ENCODE measurements at places on chromosomes 13 and 19. TPM values are rescaled to one million over a fixed set of nuclear protein-coding genes. Genes with fewer than 3 reads are reported as not detected.

The DIRAS1 gene
- 47.1 TPM for total RNA-seq

The C19orf25 gene
- total RNA-seq = 29.2 TPM

The COL4A1 gene
- total RNA-seq = 14.6 TPM

The ZNF625 gene
- total RNA-seq = 25.1 TPM

The ZNF626 gene
- 24.2 TPM for total RNA-seq

The SPRED3 gene
- total RNA-seq = 8.7 TPM

The COLGALT1 gene
- total RNA-seq = 74.5 TPM

The PEG3 gene
- 11.6 TPM for total RNA-seq

The PEAK3 gene
- total RNA-seq = not detected

The ZNF556 gene
- not detected for total RNA-seq

The LILRB5 gene
- total RNA-seq = 0.17 TPM

The AXL gene
- total RNA-seq = not detected

The TMPRSS9 gene
- 0.29 TPM for total RNA-seq

The SMIM7 gene
- total RNA-seq = 81.0 TPM

The RASGRP4 gene
- not detected for total RNA-seq

The LPAR2 gene
- 364 TPM for total RNA-seq
